LoVo (cell line): ENCODE measurements at places on chromosomes 3 and 15.
A peak's percentile ranks its signal among the peaks of the same experiment; 100 is the strongest.

DNA sequence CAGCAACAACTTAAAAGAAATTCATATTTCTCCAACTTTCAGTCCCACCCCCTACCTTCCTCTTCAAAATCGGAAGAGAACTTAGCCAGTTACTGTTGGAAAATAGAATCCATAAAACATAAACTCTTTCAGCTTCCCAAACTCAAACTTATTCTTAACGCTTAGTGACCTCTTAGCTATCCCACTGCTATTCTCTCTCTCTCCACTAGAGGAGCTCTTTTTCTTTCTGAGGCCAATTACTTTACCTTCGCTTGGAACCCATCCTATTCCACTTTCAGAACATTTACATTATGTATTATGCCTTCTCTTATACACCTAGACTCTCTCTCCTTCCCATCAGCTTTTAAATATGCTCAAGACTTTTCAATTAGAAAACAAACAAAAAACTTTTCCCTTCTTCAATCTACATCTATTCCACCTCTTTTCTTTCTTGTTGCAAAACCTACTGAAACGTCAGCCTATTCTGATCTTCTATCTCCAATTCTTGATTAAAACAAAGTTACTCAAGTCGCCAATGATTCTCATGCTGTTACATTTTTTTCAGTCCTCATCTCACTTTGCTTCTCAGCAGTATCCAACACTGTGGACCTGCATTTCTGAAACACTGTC is 13.4 kb upstream of the GHSR start:
- DNase-seq = peak; percentile 65

DNA sequence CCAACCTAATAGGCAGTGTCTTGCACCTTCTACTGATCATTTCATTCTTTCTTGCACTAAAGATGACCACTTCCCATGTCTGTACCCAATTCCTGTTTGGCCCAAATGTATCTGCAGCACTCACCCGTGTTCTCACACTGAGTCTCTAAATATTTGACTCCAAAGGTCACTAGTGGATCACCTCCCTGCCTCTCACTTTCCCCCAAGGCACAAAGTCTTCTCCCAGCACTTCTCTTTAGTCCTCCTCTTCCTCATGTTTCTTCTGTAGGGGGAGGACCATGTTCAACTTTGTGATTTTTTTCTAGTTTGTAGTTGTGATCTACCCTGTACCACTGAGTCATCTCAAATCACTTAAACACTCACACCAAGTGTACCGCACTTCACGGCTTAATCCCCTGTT is 13.9 kb downstream of the NR1I2 start:
- peak; percentile 45 for DNase-seq

GRCh38 chr3:45224824-45225464 is 1.1 kb downstream of the TMEM158 start:
- peak; percentile 74 for DNase-seq

DNA sequence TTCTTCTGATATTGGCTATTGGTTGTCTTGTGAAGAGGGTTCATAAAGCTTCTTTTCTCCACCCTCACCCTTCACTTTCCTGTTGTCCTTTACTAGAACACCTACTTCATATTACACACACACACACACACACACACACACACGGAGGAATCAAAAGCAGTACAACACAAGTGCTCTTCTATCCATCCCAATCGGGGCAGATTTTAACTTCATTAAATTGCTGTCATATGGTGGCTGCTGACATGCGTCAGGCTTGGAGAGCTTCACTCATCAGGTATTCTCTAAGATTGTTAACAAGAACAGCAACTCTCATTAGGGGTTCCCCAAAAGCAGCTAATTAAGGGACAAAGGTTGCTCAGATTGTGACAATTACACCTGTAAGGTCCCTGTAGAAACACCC is 239.1 kb upstream of the MEIS2 start:
- DNase-seq = no peak

DNA sequence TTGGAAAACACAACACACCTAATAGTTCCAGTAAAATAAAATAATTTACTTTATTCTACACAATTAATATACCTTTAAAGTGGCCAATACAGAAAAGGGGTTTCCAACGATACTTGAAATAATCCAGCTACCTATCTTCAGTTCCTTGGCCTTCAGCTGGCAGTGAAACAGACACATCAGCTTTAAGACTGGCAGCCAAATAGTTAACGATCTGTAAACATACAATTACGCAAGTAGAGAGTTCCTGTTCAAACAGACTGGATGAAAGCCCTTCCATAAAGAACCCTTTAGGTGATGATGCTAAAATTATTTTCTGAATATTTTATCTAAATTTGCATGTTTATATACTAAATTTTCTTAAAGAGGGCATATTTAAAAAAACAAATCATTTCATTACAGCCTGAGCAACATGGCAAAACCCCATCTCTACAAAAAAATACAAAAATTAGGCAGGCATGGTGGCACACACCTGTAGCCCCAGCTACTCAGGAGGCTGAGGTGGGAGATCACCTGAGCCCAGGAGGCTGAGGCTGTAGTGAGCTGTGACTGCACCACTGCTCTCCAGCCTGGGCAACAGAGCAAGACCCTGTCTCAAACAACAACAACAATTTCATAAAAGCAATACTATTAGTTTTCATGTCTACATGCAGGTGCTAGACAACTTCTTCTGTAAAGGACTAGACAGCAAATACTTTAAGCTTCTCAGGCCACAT is 12.9 kb downstream of the DYNC1LI1 start:
- no peak for DNase-seq

DNA sequence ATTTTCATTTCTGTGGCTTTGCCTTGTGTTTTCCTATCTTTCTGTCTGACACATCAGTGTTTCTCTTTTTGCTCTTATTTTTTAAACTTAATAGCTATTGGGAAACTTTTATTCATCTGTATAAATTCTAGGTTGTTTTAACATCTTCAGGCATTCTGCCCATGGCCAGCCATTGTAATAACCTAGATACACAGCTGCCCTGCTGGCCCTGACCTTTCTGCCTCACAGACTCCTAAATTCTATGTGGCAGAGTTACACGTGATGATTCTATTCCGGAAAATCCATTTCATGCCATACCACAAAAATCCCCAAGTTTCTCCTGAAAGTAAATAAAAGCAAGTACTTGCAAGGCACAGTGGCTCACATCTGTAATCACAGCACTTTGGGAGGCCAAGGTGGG is 150.1 kb downstream of the UACA start:
- no peak for DNase-seq

DNA sequence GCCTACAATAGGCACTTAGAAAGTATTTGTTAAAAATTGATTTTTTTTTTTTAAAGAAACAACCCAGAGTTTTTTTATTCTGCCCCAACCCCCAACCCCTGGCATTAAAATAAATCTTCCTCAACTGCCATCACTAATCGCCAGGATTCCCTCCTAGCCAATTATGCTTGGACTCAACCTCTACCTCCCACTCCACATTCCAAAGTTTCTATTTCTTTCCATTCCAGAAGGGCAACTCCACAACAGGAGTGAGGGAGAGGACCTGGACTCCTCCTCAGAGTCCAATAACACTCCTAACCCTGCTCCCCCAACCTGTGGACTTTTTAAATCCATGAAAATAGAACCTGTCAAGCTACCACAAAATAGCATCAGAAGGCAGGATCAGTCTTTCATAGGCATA is 99.4 kb downstream of the ADAMTS9 start:
- no peak for DNase-seq

DNA sequence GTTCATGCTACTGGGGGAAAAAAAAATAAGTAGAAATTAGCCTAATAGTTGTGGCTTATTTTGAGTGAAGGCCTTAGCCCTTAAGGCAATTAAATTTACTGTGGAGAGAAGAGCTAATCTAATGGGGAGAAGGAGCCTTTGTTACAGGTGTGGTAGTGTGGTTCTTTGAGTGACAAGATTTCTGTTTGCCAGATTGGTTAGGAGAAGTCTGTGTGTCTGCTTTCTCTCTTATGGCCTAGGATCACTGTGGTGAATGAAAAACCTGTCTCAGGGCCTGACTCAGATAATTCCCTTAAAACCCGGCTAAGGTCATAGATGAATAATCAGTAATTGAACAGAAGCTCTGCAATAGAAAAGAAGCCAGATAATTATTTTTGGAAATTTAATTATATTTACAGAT is 27.0 kb downstream of the OPA1 start:
- DNase-seq = no peak

- no peak for DNase-seq
These were observed 12.9 kb downstream of the REC114 start for GRCh38 chr15:73455876-73456275.

- no peak for DNase-seq
These were observed 61.0 kb downstream of the IQSEC1 start for GRCh38 chr3:13012221-13012691.

GRCh38 chr3:192892981-192893700 is 24.5 kb downstream of the MB21D2 start:
- DNase-seq = peak; percentile 76
